Activated CD8-positive, alpha-beta memory T cell treated with anti-CD3 and anti-CD28 coated beads, Interleukin-2, amount 10 ng/mL, durations not matched to agents 7 days and 5 days (primary cell): ENCODE measurements at places on chromosomes 13 and 19. TPM values are rescaled to one million over a fixed set of nuclear protein-coding genes. Genes with fewer than 3 reads are reported as not detected.

NKG7 gene
- total RNA-seq, result 852 TPM

RHPN2 gene
- 2.4 TPM for total RNA-seq

LYPD3 gene
- total RNA-seq, result 0.33 TPM

FOXO1 gene
- 27.1 TPM for total RNA-seq
